Psoas muscle (tissue), 8 donors: ENCODE measurements at places on chromosomes 2 and 18. TPM values are rescaled to one million over a fixed set of nuclear protein-coding genes. Genes with fewer than 3 reads are reported as not detected.
A peak's percentile ranks its signal among the peaks of the same experiment; 100 is the strongest.

The TIA1 gene
- 24.7 TPM for total RNA-seq

The CIDEA gene
- total RNA-seq, result not detected

The GPR45 gene
- total RNA-seq, result not detected

The LYPD6B gene
- not detected for total RNA-seq

The CYS1 gene
- total RNA-seq, result 0.13 TPM

The PLCD4 gene
- 38.0 TPM for total RNA-seq

The GBX2 gene
- not detected for total RNA-seq

The ADD2 gene
- total RNA-seq, result 1.8 TPM

The ASAP2 gene
- total RNA-seq, result 9.0 TPM

The OSBPL6 gene
- total RNA-seq, result 147 TPM

The ALPP gene
- not detected for total RNA-seq

The MERTK gene
- total RNA-seq, result 1.6 TPM

The EGR4 gene
- not detected for total RNA-seq

The SFT2D3 gene
- 1.6 TPM for total RNA-seq

The RTKN gene
- 7.8 TPM for total RNA-seq

DNA sequence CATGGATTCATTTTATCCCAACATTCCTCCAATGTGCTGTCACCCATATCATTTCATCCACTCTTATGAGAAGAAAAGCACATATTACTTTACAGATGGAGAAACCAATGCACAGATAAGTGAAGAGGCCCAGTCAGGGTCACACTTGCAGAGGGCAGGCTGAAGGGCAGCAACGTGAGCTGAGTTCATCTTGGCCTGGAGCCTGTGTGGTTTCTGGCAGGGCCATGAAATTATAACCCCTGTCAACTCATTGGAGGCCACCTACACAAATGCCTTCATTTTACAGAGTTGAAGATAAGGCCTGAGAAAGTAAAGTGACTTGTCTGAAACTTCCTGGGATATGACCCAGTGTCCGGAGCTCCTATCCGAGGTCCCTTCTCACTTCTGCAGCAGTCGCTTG lies 88.4 kb upstream of the NRP2 start:
- no peak for DNase-seq

DNA sequence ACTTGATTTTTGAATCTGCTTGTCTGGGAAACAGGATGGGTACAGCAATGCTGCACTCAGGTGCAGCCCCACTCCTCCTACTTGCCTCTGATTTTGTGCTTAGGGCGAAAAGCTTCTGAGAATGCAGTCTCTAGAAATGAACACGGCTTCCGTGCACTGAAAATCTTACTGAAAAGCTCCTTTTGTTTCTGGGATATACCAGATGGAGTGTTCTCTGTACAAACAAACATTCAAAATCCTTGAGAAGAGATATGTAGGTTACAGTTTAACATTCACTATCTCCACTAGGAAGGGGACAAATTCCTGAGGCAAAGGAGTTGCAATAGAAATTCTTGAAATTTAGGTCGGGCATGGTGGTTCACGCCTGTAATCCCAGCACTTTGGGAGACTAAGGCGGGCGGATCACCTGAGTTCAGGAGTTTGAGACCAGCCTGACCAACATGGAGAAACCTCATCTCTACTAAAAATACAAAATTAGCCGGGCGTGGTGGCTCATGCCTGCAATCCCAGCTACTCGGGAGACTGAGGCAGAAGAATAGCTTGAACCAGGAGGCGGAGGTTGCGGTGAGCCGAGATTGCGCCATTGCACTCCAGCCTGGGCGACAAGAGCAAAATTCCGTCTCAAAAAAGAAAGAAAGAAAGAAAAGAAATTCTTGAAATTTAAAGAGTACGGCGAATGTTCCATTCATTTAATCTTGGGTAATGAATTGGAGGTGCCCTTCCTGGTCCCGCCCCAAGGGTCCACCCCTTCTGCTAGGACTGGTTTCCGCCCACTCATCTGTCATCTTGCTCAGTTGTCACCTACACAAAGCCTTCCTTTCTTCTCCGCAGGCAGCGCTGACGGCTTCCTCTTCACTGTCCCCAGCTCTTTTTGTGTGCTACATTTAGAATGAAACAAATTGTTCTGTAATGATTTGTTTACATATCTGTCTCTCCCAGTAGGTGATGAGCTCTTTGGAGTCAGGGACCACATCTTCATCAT lies 92.4 kb downstream of the SOCS6 start:
- DNase-seq, result no peak

GRCh38 chr2:241066893-241067341 lies 35.2 kb downstream of the MTERF4 start:
- DNase-seq, result no peak

DNA sequence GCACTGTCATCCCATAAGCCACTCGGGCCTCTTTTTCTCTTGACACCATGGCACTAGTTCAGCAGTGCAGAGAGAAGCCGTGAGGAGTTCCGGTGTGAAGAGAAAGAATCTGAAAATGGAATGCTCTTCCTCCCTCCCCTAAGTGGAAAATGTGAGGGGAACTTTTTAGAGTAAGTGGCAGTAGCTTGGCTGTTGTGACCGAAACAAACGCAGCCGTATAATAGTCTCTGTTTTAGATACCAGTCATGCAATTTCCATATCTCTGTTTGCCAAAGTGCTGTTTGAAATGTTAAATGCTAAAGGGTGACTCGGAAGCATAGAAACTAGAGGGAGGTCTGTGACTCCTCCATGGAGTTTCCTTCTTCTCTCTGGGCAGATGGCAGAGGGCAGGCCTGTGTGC lies 122.9 kb downstream of the MTCL1 start:
- no peak for DNase-seq

DNA sequence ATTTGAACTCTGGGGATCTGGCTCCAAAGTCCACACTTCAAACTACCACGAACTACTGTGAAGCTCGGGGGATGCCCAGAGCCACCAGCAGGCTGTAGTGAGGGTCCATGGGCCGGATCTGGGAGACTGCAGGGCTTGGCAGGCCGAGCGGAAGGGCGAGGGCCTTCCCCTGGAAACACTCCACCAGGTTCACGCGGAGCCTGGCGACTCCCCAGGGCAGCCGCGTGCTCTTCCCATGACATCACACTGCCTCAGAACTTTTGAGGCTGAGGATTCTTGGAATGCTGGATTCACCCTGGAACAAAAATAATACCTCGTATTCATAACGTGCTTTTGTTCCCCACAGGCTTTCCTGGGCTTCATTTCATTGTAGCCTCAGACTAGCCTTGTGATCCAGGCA lies 201.0 kb downstream of the SMAD7 start:
- peak; percentile 80 for DNase-seq

- DNase-seq, result no peak
These were observed 37.0 kb downstream of the TWIST2 start for GRCh38 chr2:238884812-238885408.

- no peak for DNase-seq
These were observed 107.9 kb downstream of the CABLES1 start for GRCh38 chr18:23243178-23243577.

- DNase-seq, result no peak
These were observed 63.6 kb upstream of the LTBP1 start for GRCh38 chr2:32882816-32883810.

GRCh38 chr2:50438259-50438658 lies 593.7 kb downstream of the NRXN1 start:
- no peak for DNase-seq

DNA sequence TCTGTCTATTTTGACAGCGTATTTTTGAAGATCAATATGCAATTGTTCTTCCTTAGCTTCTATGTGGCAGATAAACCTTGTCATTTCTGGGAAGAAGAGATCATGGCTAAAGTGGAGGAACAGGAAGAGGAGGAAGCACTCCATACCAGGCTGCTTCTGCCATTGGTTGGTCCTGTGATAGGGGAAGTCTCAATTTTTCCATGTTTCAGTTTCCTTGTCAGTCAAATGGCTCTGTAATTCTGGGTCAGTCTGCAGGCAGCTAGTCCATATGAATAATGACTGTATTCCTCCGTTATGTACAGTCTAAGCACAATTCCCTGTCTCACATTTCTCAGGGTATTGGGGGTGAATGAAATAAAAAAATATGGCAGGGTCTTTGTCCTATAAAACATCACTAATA lies 277.6 kb upstream of the CXCR4 start:
- no peak for DNase-seq

DNA sequence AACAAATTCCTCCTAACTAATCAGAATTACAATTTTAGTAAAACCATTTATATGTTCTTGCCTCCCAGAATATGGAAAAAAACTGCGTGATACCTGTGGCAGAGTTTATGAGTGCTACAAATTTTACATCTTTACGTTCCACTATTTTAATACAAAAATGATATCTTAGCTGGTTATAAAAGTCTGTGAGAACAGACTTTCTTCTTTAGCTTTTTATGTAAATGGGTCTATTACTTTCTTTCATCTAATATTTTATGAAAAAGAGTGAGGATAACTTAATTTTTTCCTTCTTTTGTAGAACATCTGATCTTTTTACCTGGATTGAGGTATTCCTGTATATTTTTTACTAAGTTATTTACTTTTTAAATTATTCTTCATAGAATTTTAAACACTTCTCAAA lies 22.1 kb upstream of the REG3A start:
- no peak for DNase-seq

GRCh38 chr2:39858677-39859076 lies 79.6 kb upstream of the THUMPD2 start:
- DNase-seq, result no peak

DNA sequence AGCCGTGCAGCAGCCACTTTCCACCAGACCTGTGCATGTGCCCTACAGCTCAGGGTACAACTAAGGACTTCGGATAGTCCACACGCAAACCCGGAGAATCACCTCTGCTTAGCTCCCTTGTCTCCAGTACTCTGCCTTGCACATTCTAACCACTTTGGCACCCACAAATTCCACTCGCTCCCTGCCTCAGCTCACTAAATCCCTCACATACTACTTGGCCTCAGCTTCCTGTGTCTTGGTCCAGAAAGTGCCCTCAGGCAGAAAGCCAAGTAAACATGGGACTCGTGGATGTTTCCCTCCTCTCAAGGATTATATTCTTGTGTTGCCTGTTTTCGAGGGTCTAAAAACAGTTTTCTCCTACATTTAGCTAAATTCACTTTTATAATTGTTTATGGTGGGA lies 157.8 kb upstream of the DAPL1 start:
- DNase-seq, result no peak

- DNase-seq, result no peak
These were observed 112.1 kb downstream of the MCFD2 start for GRCh38 chr2:46803547-46803878.

- DNase-seq, result no peak
These were observed 449.2 kb upstream of the DCC start for GRCh38 chr18:51890762-51891161.

DNA sequence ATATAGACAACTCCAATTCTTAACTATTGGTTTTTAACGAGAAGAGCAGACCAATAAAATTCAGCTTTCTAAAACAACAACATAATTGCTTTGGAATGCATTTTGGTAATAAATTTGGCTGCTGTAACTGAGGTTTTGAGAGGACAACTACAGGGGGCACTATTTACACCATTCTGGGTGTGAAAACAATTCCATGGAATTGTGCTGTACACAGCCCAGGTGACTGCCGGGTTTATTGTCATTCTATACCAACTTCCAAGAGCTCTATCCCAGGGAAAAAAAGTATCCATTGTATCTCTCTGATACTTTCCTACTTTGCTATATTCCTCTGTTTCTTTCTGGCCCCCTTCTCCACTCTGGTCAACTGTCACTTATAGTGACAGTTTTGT lies 38.4 kb downstream of the IRS1 start:
- DNase-seq, result no peak

DNA sequence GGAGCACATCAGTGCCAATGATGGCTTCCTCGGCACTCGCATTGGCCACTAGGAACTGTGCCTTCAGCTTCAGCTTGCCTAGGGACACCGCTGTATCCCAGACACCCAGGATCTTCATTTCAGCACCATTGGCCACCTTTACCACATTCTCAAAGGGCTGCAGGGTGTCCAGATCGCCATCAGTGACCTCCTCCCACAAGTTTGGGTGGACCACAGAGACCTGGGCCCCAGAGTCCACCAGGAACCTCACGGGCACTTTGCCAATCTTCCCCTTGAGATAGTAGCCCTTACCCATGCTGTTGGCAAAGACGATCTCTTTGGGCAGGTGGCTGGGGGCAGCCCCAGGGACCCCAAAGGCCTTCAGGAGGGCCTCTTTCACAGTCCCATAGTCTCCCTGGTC lies 610 bp downstream of the ASPRV1 start:
- no peak for DNase-seq

DNA sequence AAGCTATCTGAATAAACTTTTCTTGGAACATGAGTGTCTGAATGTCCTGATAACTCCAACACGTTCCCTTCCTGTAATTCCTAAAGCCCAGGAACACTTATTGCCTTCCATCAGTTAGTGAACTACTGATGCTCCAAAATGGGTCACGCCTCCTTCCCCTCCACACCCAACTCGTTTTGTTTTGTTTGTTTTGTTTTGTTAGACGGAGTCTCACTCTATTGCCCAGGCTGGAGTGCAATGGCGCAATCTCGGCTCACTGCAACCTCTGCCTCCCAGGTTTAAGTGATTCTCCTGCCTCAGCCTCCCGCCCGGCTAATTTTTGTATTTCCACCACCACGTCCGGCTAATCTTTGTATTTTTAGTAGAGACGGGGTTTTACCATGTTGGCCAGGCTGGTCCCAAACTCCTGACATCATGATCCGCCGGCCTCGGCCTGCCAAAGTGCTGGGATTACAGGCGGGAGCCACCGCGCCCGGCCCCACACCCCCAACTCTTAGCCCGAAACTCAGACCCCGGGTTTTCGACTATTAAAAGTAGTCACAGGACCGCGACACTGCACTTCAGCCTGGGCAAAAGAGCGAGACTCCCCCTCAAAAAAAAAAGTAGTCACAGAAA lies 774 bp downstream of the IER3IP1 start:
- DNase-seq, result no peak

- DNase-seq, result peak; percentile 72
These were observed 60.6 kb downstream of the SLC16A14 start for GRCh38 chr2:230007931-230008707.

DNA sequence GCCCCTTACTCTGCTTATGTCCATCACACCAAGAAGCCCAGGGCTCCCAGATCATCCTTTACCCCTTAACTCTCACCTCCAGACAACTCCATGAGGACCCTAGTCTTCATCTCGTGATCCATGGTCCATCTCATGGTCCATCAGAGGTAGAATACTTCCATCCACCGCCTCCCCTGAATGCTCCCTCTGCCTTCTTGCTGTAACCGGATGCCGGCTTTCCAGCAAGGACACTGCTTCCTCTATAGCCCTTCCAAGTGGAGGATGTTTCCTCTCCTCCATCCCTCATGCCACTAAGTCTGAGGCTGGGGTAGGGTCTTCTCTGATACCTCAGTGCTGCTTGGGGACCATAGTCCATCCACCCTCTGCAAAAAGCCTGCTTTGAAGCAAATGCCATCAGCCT lies 118.6 kb upstream of the SIX2 start:
- no peak for DNase-seq

DNA sequence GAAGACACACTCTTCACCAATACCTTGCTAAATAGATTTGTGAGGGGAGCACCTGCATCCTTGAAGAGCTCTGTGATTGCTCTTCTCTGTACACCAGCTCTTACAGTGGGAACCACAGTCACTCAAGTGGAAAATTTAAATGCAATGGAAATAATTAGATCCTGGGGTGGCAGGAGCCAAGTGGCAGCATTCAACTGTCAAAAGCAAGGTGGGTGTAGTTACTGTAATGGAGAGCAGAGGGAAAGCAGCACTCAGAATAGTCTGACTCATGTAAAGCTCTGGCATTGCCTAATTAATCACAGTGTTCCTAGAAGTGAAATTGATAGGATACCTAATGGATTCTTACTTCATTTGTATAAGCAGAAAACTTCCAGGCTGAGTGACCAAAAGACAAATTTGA lies 245.8 kb downstream of the KCNE4 start:
- DNase-seq, result no peak

GRCh38 chr18:3511980-3512379 lies 62.0 kb downstream of the TGIF1 start:
- DNase-seq, result no peak
